Activated B cell treated with CpG ODN at 0.5 μM for 24 hours (primary cell): ENCODE measurements at places on chromosomes 3 and 15. TPM values are rescaled to one million over a fixed set of nuclear protein-coding genes. Genes with fewer than 3 reads are reported as not detected.

The SERPINI1 gene
- total RNA-seq = 1.8 and 1.9 TPM in 2 replicates

The GALNT15 gene
- not detected in 2 replicates for total RNA-seq

The MYO9A gene
- 39.4 and 50.6 TPM in 2 replicates for total RNA-seq

The CPN2 gene
- not detected in 2 replicates for total RNA-seq

The ITPKA gene
- total RNA-seq = 0.18 TPM in 1 of 2 replicates, not detected in the other

The CYP1A2 gene
- 0.16 TPM in 1 of 2 replicates, not detected in the other for total RNA-seq

The XIRP1 gene
- 0.29 and 0.60 TPM in 2 replicates for total RNA-seq

The PPP2R3A gene
- 0.05 and 0.11 TPM in 2 replicates for total RNA-seq

DNA sequence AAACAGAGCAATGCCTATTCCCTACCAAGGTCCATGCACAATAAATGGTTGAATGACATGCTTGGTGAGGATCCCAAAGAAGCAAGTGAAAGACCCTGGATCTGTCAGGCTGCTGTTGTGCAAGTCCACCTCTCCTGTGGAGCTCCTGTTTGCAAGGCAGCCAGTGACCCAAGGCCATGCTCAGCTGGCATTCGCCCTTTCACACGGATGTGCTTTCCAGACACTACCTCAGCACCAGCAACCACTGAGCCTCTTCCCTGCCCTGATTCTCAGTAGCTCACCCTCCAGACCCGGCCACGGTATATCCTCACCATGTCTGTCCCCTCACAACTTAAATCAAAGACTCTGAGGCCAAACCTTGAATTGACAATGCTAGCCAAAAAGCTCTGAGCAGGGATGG lies 23.3 kb downstream of the WWTR1 start:
- H3K4me3 ChIP-seq = no peak overlapping the region
- no peaks in the 10 kb centered on the region for H3K36me3 ChIP-seq
- H3K4me1 ChIP-seq = no peaks in the 10 kb centered on the region
- peaks cover 23% of the 10 kb centered on the region for H3K27me3 ChIP-seq
- no peak overlapping the region for H3K27ac ChIP-seq
- no peak for DNase-seq

GRCh38 chr3:47015151-47015550 lies 35.7 kb downstream of the NBEAL2 start:
- peaks cover 56% of the 10 kb centered on the region for H3K36me3 ChIP-seq
- H3K4me1 ChIP-seq = peaks cover 41% of the 10 kb centered on the region
- no peak for DNase-seq
- H3K27ac ChIP-seq = no peak overlapping the region

GRCh38 chr15:89575656-89576416 lies 567 bp downstream of the TICRR start:
- H3K27me3 ChIP-seq = peaks cover 10% of the 10 kb centered on the region
- H3K4me3 ChIP-seq = peak overlapping the region; percentile 82
- H3K36me3 ChIP-seq = no peaks in the 10 kb centered on the region
- no peak overlapping the region for H3K27ac ChIP-seq

DNA sequence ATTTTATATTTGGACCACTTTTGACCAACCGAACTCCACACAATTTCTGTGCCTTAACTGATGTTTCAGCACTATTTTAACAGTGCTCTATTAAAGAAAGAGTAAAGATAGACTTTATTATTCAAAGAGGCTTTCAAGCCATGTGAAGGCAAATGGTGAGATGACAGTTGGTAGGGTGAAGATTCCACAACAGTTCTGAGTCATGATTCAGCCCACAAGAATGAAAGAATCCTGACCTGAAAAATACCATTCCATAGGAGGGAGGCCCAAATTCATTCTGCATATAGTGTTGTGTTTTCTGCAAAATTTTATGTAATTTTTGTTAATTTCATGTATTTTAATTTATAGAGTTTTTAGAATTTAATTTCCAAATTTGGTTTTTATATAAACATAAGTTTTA lies 135.6 kb upstream of the STAC start:
- H3K27me3 ChIP-seq = no peaks in the 10 kb centered on the region
- no peak for DNase-seq
- no peak overlapping the region for H3K27ac ChIP-seq
- H3K36me3 ChIP-seq = no peaks in the 10 kb centered on the region
- no peak overlapping the region for H3K4me3 ChIP-seq

GRCh38 chr3:12507591-12508281 lies 23.5 kb downstream of the TSEN2 start:
- no peak for DNase-seq
- H3K27me3 ChIP-seq = no peaks in the 10 kb centered on the region

GRCh38 chr3:4060064-4060463 lies 243.1 kb upstream of the SETMAR start:
- H3K36me3 ChIP-seq = no peaks in the 10 kb centered on the region
- no peak for DNase-seq
- H3K4me3 ChIP-seq = no peak overlapping the region
- no peak overlapping the region for H3K27ac ChIP-seq
- H3K4me1 ChIP-seq = peaks cover 57% of the 10 kb centered on the region
- no peaks in the 10 kb centered on the region for H3K27me3 ChIP-seq

GRCh38 chr3:42493126-42493797 lies 9.2 kb upstream of the VIPR1 start:
- peaks cover 43% of the 10 kb centered on the region for H3K4me1 ChIP-seq
- H3K27ac ChIP-seq = no peak overlapping the region
- H3K27me3 ChIP-seq = no peaks in the 10 kb centered on the region
- peak; percentile 10 for DNase-seq
- H3K4me3 ChIP-seq = no peak overlapping the region
- H3K36me3 ChIP-seq = no peaks in the 10 kb centered on the region

DNA sequence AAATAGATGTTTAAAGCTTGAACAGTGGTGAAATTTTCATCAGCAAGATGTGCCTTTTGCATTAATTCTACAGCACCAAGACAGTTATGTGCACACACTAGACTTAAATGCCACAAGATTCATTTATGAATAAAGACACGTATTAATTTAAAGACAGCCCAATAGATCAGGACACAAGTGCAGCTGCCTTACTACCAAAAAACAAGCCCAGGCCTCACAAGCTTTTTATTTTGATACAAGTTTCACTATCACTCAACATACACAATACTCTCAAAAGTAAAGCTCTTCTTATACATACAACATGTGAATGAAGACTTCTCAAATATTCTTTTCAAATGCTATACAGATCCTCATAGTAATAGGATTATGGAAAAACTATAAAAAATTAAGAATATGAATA lies 2.4 kb downstream of the ACAP2 start:
- H3K27ac ChIP-seq = peak overlapping the region; percentile 56
- peaks cover 14% of the 10 kb centered on the region for H3K36me3 ChIP-seq
- peaks cover 58% of the 10 kb centered on the region for H3K4me1 ChIP-seq

DNA sequence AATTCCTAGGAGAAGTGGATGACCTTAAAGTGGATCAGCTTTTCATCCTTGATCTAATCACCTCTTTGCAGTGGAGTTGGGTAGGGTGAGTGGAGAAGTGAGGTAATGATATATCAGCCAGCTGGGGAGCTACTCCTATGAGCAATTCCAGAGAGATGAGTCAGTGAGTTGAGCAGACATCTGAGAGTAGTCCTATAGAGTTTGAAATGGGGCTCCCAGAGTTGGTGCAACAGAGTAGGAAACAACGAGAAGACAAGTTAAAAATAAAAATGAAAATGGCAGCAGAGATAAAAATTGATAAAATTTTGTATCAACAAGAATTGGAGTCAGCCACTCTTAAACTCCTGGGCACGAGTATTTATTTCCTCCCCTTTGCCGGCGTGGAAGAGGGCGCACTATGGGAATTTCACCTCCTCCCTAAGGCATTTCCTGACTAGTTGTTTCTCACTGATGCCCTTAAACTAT lies 150.8 kb upstream of the DPH6 start:
- no peaks in the 10 kb centered on the region for H3K36me3 ChIP-seq
- H3K27ac ChIP-seq = no peak overlapping the region
- H3K4me1 ChIP-seq = no peaks in the 10 kb centered on the region
- H3K4me3 ChIP-seq = no peak overlapping the region
- no peak for DNase-seq

- no peak overlapping the region for H3K4me3 ChIP-seq
- H3K4me1 ChIP-seq = no peaks in the 10 kb centered on the region
- H3K27me3 ChIP-seq = no peaks in the 10 kb centered on the region
- no peaks in the 10 kb centered on the region for H3K36me3 ChIP-seq
- DNase-seq = no peak
Measured at GRCh38 chr3:34947834-34948233, 691.5 kb upstream of the ARPP21 start.

- no peak overlapping the region for H3K4me3 ChIP-seq
- DNase-seq = no peak
- no peaks in the 10 kb centered on the region for H3K36me3 ChIP-seq
- H3K27me3 ChIP-seq = no peaks in the 10 kb centered on the region
Measured at GRCh38 chr3:116135457-116136085, 309.7 kb downstream of the LSAMP start.

- H3K4me3 ChIP-seq = no peak overlapping the region
- H3K27me3 ChIP-seq = no peaks in the 10 kb centered on the region
- DNase-seq = no peak
- no peak overlapping the region for H3K27ac ChIP-seq
- H3K4me1 ChIP-seq = peaks cover 7% of the 10 kb centered on the region
- H3K36me3 ChIP-seq = peaks cover 55% of the 10 kb centered on the region
Measured at GRCh38 chr3:11591391-11592282, 52.1 kb downstream of the VGLL4 start.

DNA sequence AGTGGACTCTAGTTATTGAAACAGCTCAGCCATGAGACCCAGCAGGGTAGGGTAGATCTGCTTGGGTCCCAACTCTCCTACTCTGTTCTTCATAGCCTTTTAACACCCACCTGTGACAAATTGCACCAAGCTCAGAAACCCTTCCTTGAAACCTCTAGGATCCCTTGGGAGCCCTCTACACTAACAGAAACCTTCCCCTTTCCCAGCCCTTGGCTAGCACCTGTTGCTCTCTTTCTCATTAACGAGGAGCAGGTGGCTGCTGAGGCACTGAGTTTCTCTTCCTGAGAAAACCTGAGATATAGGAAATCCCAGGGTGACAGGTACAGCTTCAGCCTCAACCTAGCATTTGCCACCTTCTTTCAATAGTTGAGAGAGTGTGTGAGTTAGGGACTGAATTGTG lies 88.3 kb upstream of the CLSTN2 start:
- H3K36me3 ChIP-seq = no peaks in the 10 kb centered on the region
- H3K4me1 ChIP-seq = no peaks in the 10 kb centered on the region
- no peaks in the 10 kb centered on the region for H3K27me3 ChIP-seq
- no peak overlapping the region for H3K4me3 ChIP-seq
- no peak overlapping the region for H3K27ac ChIP-seq

GRCh38 chr3:73431183-73431900 lies 193.4 kb downstream of the PDZRN3 start:
- H3K4me3 ChIP-seq = no peak overlapping the region
- H3K4me1 ChIP-seq = no peaks in the 10 kb centered on the region
- no peaks in the 10 kb centered on the region for H3K27me3 ChIP-seq
- no peak for DNase-seq
- H3K27ac ChIP-seq = no peak overlapping the region
- H3K36me3 ChIP-seq = no peaks in the 10 kb centered on the region
